ENCODE measurements at places on chromosomes 2 and 18.

- no peak for DNase-seq
Observed at GRCh38 chr2:160077912-160078810, 15.7 kb upstream of the PLA2R1 start.

DNA sequence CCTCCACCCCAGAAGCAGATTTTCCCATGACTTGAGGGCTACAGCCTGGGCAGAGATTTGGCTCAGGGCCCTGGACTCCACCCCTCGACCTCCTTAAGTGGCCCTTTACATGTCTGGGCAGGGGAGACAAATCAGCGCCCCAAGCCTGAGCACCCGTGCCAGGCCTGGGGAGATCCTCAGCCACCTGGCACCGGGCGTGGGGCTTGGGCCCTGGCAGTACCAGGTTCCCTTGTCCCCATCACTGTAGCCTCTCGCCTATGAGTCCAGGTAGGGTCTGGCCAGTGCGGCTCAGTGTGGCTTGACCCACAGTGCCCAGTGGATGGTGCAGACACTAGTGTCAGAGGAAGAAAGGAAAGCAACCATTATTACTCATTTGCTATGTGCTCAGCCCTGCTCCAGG is 22.0 kb upstream of the DNMT3A start:
- no peak for DNase-seq

- no peak for DNase-seq
Observed at GRCh38 chr2:71067567-71068217, 756 bp upstream of the NAGK start.

DNA sequence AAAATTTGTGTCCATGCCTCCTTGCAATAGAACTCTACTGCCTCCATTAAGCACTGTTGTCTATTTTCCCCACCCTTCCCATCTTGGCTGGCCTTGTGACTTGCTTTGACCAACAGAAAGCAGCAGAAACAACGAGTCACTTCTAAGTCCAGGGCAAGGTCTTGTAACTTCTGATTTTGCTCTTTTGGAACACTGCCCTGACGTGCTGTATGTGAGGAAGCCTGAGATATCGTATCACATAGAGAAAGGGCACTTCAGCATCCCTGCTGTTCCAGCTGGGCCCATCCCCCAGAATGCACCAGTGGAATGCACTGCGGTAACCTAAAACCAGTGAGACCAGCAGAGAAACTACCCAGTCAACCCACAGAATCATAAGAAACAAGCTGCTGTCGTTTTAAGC is 28.1 kb downstream of the NCKAP1 start:
- no peak for DNase-seq

GRCh38 chr2:223108351-223109050 is 56.5 kb downstream of the KCNE4 start:
- DNase-seq = no peak

DNA sequence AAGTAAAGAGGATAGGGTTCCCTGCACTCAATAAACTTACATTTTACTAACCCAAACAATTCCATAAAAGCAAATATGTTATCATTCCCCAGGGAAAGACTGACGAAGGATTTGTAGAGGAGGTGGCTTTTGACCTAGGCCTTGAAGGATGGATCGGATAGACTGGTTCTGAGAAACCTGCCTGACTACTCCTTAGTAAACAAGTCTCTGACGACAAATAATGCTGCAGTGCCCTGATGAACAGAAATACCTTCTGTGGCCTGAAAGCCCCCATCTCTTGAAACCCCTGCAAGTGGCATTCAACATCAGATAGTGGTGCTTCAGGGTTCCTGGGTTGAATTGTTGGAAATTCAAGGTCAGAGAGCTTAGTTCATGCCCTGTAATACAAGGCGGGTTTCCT is 19.2 kb downstream of the PRKCE start:
- no peak for DNase-seq

GRCh38 chr2:116754381-116755101 is 1060.0 kb upstream of the DDX18 start:
- no peak for DNase-seq

DNA sequence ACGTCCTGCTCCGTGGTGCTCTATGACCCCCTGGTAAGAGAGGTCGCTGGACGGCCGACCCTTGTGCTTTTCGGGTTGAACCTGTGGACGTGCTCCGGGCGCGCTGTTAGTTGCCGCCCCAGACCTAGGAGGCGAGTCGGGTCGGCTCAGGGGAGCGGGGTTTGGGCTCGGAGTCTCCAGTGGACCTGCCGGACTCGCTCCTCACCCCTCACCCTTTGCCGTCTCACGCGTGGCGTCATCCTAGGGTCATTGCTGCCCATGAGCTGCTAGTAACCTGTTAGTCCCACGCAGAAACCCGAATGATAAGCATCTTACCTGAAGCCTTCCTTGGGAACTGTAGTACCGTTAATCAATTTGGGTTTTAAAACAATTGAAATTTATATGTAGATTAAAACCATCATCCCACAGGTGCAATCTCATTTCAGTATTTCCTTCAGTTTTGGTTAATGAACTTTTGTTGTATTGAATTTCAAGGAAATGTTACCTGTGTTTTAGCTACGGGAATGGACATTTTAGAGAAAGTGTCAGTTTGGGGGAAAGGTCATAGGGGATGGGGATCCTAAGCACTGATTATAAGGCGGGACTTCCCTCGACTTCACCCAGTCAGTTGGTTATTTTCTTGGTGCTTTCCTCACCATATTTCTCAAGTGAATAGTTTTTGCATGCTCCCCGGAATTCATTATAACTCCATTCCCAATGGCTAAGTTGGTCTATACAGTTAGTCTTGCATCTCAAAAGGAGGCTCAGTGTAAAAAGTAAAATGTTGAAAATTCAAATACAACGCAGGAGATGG is 536 bp downstream of the ELP2 start:
- no peak for DNase-seq

GRCh38 chr2:240384711-240385450 is 50.6 kb upstream of the GPC1 start:
- DNase-seq = no peak

GRCh38 chr2:217683106-217683870 is 319.5 kb downstream of the TNS1 start:
- DNase-seq = no peak

DNA sequence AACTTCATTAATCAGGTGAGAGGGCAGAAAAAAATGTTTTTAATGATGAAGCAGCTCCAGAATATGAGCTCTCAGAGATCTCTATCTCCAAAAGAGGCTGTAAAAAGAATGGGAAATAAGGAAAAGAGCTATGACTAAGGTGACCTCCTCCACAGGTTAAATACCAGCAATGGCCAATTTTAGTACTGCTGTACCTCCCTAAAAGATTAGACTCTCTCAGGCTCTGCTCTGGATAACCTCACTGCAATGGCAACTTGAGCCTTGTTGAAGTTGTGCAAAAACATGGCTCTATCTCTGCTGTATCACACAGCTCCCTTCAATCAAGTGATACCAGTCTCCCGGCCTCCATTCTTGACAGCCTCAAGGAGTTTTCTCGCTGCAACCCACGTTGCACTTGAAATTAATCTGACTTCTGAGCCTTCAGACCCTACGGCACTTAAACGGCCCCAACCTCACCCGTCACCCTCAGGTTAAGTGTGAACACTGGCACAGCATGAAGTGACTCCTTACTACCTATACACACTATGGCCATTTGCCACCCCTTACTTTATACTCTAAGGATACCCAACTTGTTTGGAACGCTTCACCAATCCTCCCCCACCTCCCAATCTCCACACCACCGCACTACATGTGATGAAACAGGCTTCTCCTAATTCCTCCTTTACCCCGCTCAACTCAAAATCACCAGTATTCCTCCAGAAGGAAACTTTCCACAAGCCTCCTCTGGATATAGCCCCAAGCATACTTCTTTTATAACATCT is 36.3 kb downstream of the SMAD2 start:
- no peak for DNase-seq

DNA sequence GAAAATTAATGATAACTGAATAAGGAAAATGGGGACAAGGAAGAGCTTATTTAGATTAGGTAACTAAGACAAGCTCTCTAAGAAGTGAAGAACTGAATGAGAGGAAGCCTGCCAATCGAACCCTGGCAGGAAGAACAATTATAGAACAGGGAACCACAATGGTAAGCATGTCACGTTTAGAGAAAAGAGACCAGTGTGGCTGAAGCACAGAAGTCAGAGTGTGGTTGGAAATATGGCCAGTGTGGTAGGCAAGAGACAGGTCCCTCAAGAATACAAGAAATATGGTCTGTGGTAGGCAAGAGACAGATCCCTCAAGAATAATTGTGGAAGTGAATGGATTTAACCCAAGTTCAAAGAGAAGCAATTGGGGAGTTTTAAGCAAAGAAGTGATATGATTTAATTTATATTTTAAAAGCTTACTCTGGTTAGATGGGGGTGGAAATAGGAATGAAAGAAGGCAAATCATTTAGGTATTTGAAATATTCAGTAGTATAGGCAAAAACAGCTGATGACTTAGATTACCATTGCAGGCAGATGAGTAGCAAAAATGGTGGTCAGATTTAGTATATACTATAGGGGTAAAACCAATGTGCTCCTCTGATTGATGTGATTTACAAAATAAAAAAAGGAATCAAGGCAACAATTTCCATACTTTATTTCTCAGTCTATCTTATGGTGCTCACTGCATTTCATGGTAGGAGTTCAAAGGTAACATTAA is 38.8 kb upstream of the ERMN start:
- DNase-seq = no peak

DNA sequence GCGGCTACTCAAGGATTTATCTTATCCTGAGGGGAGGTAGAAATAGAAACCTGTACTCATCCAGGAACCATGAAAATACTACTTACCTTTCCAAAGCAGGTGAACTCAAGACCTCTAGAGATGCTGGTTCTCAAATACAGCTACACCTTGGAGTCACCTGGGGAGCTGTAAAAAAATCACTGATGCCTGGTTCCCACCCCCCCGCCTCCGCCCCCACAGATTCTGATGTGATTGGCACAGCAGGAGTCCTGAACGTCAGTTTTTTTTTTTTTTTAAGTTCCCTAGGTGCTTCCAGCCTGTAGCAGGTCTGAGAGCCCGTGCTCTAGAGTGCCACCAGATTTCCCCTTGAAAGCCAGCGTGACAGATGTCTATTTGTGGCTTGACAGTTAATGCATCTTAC is 113.6 kb downstream of the MRO start:
- DNase-seq = no peak

- no peak for DNase-seq
Observed at GRCh38 chr2:73983322-73984202, 1.1 kb upstream of the TET3 start.

GRCh38 chr18:76431437-76432273 is 63.4 kb downstream of the ZNF516 start:
- no peak for DNase-seq

DNA sequence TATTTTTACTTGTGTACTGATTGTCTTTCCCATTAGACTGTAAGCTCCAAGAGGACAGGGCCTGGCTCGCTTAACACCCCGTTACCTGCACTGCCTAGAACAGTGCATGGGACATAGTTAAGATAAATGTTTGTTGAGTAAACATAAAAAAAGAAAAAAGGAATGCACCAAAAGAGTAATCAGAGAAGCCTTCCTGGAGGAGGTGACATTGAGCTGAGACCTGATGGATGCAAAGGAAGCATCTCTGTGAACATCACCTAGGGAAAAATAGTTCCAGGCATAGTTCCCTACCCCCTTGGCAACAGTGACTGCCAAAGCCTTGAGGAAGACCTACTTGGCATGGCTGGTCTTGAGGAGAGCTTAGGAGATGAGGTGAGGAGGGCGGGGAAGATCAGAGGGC is 924 bp upstream of the TFCP2L1 start:
- DNase-seq = no peak

GRCh38 chr2:10493075-10493633 is 45.0 kb upstream of the ODC1 start:
- no peak for DNase-seq

DNA sequence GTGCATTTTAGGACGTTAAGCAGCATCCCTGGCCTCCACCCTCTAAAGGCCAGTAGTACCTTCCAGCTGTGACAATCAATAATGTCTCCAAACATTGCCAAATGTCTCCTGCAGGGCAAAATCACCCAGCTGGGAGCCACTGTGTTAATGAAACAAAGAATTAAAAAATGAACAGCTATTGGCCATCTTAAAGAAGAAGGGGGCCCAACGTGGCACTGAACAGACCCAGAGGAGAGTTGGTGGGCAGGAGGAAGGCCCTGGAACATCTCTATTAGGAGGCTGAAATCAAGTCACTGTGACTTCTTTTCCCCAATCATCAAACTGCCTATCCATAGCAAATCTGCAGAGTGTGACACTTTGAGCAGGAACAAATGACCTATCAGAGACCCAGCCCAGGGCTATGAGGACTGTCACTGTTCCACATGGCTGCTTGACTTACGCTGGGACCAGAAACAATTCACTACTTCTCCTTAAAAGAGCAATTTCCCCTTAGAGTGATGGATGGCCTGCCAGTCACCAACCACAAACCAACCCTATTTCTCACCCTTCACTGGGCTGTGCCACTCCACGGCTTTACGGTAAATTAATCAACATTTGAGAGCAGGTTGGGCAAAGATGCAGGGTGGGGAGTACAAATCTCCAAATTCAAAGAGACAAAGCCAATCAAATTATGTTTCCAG is 35.2 kb upstream of the TEX51 start:
- DNase-seq = no peak

DNA sequence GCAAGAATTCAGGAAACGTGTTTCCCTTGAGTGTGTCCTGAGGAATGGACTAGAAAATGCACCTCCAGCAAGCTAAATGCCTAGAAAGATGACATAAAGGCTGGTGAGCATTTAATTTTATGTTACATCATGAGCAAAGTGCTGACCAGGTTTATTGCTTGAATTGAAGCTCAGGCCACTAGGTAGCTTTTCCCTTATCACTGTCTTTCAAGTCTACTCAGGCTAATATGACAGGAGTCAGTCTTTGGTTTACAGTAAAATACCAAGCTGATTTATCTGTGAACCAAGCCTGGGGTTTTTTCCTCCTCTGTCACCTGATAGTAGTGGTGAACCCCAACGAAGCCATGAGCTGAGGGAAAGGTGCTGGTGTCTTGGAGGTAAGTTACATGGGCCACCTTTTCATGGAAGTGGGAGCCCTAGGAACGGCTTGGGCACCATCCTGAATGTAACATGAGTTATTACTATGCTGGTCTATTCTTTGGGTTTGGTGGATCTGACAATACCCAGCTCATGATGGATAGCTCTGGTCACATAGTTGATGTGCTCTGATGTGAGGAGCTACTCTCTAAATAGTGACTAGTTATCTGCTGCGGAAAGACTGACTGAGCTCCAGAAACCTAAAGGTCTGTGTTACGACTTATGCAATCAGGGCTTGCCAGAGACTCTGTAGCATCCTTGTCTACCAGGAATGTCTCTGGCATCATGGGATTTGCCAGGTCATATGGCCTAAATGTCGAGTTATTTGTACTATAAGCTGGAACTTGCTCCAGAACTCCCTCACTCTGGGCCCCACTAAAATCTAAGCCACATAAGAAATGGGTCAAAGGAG is 39.8 kb downstream of the NUP35 start:
- no peak for DNase-seq

GRCh38 chr2:234887195-234887594 is 64.6 kb upstream of the SH3BP4 start:
- no peak for DNase-seq

Measured in substantia nigra (tissue), 51 donors.